Stimulated activated CD4-positive, alpha-beta T cell treated with anti-CD3 and anti-CD28 coated beads, Interleukin-1b, Interleukin-23, amount 100 ng/mL, for 24 hours (primary cell): ENCODE measurements at places on chromosomes 6 and 20.

DNA sequence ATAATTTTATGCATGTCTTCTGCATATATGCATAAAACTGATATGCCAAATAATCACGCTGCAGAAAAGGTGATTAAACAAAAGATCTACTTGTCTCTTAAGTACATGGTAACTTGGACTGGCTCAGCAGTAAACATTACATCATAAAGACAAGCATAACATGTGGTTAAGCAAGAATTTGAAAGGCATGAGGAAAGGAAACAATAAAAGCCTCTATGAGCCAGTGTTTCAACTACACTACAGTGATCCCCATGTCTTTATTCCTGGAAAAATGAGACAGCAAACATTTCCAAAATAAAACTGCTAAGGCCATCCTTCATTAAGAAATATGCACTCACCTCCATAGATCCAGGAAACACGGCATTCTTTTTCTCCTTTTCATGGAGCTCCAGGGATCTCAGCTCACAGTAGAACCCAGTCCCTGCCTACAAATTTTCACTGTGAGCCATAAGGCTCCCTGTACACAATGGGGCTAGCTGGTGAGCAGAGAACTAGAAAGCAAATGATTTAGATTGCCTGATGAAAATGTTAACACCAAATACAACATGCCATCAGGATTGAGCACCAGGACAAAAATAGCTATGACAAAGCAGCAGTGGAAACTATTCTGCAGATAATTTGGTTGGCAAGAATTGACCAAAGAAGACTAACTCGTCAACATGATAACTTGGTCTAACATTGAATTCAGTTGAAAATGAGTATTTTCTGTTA is 156.1 kb downstream of the COL21A1 start:
- no peak for DNase-seq

DNA sequence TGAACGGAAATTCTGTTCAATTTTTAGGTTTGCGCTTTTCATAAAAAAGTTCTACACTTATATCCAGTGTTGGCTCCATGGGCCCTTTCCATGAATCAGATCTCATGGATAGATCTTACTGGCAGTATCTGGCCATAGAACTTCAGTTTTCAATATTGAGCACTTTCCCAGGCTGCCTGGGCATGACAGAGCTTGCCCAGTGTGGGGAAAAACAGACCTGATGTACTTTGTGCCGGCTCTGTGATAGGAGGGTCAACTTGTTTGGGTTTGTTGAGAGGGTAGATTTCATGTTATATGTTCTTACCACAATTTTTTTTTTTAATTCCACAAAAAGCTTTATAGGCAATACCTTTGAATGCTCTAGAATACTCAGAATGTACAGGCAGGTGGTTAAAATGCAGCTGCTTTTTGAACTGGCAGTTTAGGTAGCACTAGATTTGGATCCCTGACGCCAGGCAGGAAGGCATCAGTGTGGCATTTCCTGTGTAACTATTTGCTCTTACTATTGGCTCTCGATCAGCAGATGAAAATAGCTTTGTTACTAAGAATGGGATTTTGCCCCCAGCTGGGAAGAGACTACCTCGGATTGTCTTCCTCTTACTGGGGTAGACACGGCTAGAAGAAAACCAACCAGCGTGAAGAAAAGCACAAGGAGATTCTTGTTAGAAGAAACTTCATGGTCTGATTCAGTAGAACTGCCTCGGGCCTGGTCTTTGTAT is 404.9 kb upstream of the SOX4 start:
- DNase-seq, result no peak

GRCh38 chr20:5551621-5552020 is 198.6 kb upstream of the SHLD1 start:
- DNase-seq, result no peak

- DNase-seq, result no peak
Observed at GRCh38 chr6:34664256-34664971, 32.2 kb downstream of the ILRUN start.

DNA sequence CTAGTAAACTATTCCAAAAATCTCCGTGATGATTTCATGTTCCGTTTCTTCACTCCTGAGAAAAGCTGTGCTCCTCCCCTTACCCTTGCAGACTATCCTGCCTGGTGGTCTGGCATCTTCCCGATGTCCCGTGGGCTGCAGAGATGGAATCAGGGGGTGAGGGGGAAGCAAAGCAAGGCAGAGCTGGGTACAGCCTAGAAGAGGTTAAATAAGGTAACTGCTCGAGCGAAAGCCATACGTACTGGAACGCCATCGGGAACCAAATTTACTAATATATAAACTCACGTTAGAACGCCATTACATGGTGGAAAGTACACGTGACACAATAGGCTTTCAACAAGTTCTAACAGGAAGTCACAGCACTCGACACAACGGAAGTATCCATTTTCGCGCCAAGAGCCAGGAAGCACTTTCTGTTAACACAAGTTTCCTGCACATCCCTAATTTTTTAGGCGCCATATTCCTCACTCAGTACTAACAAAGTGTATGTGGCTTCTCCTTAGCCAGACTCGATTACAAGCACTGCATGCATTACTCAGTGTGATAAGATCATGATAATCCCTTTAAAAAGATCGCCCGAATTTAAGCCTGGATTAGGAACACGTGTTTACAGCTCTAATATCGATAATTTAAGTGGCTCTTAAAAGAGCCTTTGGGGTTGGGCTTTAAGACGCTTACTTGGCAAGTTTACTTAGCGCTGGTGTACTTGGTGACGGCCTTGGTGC is 101.6 kb upstream of the PRSS16 start:
- no peak for DNase-seq

GRCh38 chr6:93416571-93417420 is 2.6 kb downstream of the EPHA7 start:
- no peak for DNase-seq

GRCh38 chr20:7291946-7292345 is 524.5 kb downstream of the BMP2 start:
- no peak for DNase-seq

DNA sequence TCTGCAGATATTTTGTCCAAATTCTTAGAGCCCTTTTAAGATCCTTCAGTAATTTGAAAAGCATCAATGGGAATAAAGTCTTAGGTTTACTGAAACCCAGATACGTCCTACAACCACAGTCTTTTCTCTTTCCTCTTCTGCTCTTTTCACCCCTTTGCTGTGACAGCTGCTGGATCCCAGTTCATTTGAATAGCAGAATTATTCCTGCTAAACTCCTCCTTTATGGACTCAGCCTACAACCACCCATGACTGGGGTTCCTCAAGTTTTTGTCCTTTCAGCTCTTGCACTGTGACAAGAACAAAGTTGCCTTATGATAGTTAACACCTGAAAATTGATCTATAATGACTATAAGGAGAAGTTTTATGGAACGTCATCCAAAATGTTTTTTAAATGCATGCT is 237.5 kb downstream of the EYA4 start:
- no peak for DNase-seq

- DNase-seq, result no peak
Observed at GRCh38 chr6:134419716-134420115, 101.8 kb upstream of the SGK1 start.

GRCh38 chr20:63449796-63450730 is 22.4 kb downstream of the KCNQ2 start:
- no peak for DNase-seq

DNA sequence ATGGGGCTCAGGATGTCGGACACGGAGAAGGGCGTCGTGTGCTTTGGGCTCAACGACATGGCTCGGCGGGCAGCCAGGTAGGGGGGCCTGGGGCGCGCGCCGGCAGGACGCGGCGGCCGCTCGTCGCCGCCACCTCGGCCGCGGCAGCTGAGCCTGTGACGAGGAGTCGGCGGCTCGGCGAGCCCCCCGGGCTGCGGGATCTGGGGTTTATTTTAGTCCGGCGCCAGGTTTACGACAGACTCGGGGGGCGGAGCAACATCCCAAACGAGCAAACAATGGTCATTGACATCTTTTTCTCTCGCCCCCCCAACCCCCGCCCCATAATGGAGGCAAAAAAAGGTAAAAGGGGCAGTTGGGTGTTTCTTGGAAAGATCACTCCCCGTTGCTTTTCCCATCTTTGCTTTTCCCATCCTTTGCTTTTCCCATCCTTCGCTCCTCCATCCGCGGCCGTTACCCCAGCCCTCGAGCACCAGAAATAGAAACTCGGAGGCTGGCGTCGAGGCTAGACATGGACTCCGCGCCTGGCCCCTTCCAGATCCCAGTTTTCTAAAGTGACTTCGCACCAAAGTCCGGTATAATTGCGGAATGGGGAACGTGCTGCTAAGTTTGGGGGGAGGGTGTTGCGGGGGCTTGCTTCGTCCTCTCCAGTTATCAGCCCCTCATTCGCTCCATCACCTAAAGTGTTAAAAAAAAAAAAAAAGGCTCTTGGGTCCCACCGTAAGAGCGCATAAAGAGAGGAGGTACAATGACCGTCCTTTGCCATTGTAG is at the start of gene NKX2-4:
TSS of gene NKX2-4 (minus strand) at position 186 of the 768 bp plus-strand sequence. CDS start at position 59, 127 bp downstream.
- DNase-seq, result no peak

DNA sequence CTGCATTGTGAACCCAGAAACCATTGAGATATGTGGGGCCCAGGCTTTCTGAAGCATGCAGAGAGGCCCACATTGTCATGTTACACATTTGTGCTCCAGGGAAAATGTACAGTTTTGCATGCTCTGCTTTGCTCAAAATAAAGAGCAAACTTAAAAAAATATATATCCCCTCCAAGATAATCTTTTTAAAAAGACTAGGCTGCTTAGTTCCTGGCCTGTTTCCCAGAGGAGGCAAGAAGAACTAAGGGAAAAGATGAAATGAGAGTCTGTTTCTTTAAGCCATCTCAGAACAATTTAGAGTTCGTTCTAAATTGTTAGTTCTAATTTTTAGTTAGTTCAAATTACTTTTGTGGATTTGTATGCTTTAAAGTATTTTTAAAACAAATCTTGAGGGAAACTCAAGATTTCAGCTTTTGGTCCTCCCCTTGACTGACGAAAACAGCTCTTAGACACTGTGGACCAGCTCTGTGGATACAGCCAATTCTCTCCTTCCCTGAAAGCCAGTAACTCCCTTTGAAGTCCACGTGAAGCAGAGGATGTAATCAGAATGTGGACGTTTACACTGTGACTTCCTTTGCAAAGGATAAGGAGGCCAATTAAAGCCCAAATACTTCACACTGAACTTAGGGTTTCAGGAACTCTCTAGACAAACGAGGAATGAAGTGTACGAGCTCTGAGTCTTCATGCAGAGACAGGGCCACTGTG is 84.7 kb downstream of the CD164 start:
- no peak for DNase-seq

DNA sequence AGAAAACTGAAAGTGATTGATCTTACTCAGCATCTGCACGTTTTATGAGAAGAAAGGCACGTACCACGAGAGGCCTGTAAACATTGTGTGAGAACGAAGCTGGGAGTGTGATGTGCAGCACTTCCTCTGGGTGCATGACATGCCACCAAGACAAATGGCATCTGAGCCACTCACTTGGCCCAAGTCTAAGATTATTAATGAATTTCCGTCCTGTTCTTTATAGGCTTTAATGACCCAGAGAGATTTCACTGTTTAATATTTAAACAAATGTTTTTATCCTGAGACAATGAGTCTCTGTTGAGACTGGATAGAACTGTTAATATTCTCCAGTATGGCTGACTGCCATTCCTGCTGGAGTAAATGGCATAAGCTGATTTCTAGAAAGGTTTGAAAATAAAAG is 172.6 kb upstream of the PHACTR1 start:
- no peak for DNase-seq

GRCh38 chr6:50658561-50658960 is 54.8 kb upstream of the TFAP2D start:
- no peak for DNase-seq

DNA sequence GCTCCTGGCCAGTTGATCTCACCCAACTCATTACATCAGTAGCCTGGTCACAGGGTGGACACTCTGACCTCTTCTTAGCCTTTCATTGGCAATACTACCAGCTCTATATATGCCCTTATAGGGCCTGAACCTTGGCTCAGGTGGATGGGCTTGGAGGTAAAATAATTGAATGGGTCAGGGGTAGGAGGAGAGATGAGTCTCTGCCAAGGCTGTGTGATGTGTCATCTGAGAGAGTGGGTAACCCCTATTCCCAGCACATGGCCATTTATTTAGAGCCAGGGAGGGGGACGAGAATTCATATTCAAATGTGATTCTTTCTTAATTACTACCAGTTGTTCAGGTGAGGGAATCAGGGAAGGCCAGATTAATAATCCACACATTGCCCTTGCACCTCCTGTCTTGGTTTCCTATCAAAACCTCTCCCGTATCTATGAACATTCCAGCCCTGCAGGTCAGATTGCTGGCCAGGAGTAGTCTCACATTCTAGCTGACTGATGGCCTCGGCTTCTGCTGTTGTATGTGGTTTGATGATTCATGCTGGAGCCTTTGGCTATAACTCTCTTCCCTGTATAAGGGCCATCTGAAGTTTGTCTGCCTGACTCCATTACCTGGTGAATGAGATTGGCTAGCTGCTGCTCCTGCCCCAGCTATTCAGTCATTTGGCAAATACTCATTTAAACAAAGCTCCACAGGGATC is 13.4 kb downstream of the C20orf173 start:
- no peak for DNase-seq

GRCh38 chr6:156311291-156311690 is 465.9 kb upstream of the ARID1B start:
- DNase-seq, result no peak

DNA sequence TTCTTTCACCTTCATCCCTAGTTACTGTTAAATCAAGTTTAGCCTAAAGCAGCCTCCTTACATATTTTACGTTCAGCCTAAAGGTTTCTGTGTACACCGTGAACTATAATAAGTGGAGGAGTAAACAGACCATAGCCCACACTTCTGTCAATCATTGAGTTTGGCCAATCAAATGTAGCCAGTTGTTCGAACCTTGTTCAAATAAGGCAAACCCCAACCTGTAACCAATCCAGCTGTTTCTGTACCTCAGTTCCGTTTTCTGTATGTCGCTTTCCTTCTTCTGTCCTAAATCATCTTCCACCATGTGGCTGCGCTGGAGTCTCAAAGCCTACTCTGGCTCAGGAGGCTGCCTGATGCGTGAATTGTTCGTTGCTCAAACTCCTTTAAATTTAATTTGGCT is 1.8 kb upstream of the FBXO30 start:
- no peak for DNase-seq

DNA sequence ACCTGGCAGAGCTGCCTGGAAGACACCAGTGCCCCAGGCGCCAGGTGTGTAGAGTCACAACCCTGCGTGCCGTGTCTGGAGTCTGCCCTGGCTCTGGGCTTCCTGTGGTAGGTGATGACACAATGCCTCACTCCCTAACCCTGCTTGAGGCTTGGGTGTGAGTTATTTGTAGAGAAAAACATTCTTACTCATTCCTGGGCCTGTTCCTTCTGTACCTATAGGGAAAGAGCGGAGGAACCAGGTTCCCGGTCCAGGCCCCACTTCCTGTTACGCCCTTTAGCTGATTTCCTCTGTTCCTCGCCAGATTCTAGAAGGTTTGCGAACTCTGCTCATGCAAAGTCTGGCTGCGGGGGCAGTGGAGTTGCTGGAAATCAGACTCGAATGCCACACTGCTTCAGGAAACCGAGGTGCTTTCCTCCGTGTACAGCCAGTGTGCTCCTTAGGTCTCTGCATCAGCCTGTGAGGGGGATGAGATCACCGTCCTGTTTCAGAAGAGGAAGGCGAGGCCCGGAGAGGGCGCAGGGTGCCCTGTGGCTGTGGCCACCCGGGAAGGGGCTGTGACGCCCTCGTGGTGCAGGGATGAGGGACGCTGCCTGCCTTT is 67.1 kb upstream of the DUSP22 start:
- peak; percentile 67 for DNase-seq
